Stimulated activated naive B cell treated with anti-CD40 and anti-IgM and Interleukin-4, amounts not matched to agents 10 μg/mL and 1 μg/mL and 100 μg/mL, for 72 hours (primary cell): ENCODE measurements at places on chromosomes 2 and 18.
A peak's percentile ranks its signal among the peaks of the same experiment; 100 is the strongest.

- peaks cover 25% of the 10 kb centered on the region for H3K4me1 ChIP-seq
- peak overlapping the region; percentile 65 for H3K4me3 ChIP-seq
- peak overlapping the region; percentile 78 for H3K27ac ChIP-seq
Observed at GRCh38 chr2:169038338-169038757, 7.2 kb upstream of the ABCB11 start.

DNA sequence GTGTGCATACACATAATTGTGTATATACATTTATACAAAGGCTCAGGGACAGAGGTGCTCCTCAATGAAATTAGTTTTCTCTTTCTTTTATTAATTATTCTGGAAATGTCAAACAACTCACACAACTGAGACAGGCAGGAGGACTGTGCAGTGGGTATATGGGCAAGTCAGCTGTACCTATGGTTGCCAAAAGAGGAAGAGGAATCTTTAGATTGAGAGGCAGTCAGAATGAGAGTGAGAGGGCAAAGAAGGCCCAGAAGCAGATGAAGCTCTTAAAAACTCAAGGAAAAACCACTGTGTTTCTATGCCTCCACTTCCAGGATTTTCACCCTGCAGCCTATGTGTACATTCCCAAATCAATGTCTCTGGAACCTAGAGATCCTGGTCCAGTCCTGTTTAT is 79.1 kb downstream of the CACNB4 start:
- peaks cover 6% of the 10 kb centered on the region for H3K27me3 ChIP-seq
- no peak overlapping the region for H3K4me3 ChIP-seq
- H3K4me1 ChIP-seq = no peaks in the 10 kb centered on the region
- DNase-seq = no peak

DNA sequence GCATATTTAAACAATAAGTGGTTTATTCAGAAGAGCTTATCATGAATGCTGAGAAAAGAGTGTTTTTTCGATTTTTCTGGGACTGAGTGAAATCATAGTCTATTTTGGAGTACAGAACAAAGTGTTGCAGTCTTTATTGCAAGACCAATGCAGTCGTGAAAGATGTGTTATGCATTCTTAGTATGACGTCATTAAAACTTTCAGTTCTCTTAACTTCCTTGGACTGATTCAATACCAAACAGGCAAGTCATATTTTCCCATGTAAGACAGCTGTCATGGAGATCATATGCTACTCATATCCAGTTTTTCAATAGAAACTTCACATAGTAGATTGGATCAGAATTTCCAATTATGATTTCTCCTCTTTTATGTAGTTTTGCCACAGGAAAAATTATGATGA is 92.6 kb downstream of the RIT2 start:
- no peaks in the 10 kb centered on the region for H3K36me3 ChIP-seq
- H3K4me1 ChIP-seq = no peaks in the 10 kb centered on the region
- no peaks in the 10 kb centered on the region for H3K27me3 ChIP-seq
- H3K27ac ChIP-seq = no peak overlapping the region
- no peak for DNase-seq

- no peak overlapping the region for H3K4me3 ChIP-seq
- DNase-seq = no peak
- no peaks in the 10 kb centered on the region for H3K4me1 ChIP-seq
- H3K27me3 ChIP-seq = no peaks in the 10 kb centered on the region
- H3K27ac ChIP-seq = peak overlapping the region; percentile 17
Observed at GRCh38 chr2:134360745-134361487, 107.0 kb downstream of the MGAT5 start.
